ENCODE measurements at places on chromosomes 16 and 17. TPM values are rescaled to one million over a fixed set of nuclear protein-coding genes. Genes with fewer than 3 reads are reported as not detected.

Gene CTRL
- total RNA-seq, result 0.76 TPM

Gene HOXB5
- 0.25 TPM for total RNA-seq

Gene ANKRD40
- total RNA-seq, result 37.4 TPM

Gene SEC14L5
- 0.06 TPM for total RNA-seq

Gene ABAT
- 2.7 TPM for total RNA-seq

Gene TBC1D3K
- not detected for total RNA-seq

Gene TMC7
- total RNA-seq, result 6.6 TPM

Gene PLXDC1
- total RNA-seq, result 0.06 TPM

Gene ZSCAN32
- total RNA-seq, result 8.9 TPM

Gene ABCA6
- total RNA-seq, result 21.1 TPM

Gene TMEM235
- total RNA-seq, result 0.16 TPM

Gene CA5A
- total RNA-seq, result not detected

Gene SOST
- total RNA-seq, result not detected

Gene PRKCB
- not detected for total RNA-seq

Gene P2RX1
- not detected for total RNA-seq

Gene SLC47A1
- 1.4 TPM for total RNA-seq

Gene TBX21
- not detected for total RNA-seq

Gene TEX14
- under 0.01 TPM for total RNA-seq

Gene ZNF423
- total RNA-seq, result 12.1 TPM

Gene KRT33A
- total RNA-seq, result not detected

Gene ZNF174
- total RNA-seq, result 4.8 TPM

Gene SPPL2C
- not detected for total RNA-seq

Gene IRX5
- 0.16 TPM for total RNA-seq

Gene C17orf113
- 0.25 TPM for total RNA-seq

Gene CD300LD
- total RNA-seq, result not detected

Gene TRIM25
- 24.8 TPM for total RNA-seq

Gene ZNF624
- 3.4 TPM for total RNA-seq

Gene NR1D1
- 0.65 TPM for total RNA-seq
